ENCODE measurements at places on chromosomes 11 and 22.

GRCh38 chr22:23063539-23064380 lies 6.6 kb upstream of the GNAZ start:
- DNase-seq: no peak

- no peak for DNase-seq
These were observed 4.7 kb upstream of the RANBP1 start for GRCh38 chr22:20111045-20111688.

- DNase-seq: no peak
These were observed 13.1 kb upstream of the RPL3 start for GRCh38 chr22:39332441-39333064.

- no peak for DNase-seq
These were observed 15.9 kb downstream of the RFPL1 start for GRCh38 chr22:29454276-29454675.

DNA sequence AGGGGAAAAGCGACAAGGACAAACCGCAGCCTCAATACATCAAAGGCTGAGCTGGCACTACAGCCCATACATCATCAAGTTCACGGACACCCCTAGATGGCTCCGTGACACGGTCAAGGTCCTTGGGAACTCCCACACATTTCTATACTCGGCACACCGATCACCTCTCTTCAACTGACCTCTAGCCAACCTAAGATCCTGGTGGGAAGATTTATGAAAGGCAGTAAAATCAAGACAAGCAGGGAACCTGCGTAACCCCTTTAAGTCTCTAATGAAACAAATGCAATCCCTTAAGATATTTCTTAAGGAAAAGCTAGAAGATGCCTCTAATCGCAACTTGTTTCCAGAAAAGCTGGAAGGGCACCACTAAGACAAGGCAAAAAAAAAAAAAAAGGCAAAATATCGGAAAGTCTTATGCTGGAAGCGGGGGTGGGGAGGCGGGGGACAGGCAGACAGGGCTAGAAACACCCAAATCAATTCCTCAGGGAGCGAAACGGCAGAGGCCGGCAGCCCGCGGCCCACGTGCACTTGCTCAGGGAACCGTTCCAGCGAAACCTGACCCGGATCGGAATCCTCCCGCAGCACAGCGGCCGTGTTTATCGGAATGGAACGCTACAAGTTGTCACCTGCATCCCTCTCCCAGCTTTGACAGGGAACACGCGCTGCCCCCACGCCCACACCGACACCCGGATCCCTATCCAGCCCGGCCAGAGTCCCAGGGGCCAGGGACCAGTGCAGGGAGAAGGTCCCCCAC lies 1.4 kb downstream of the ARHGAP20 start:
- no peak for DNase-seq

GRCh38 chr11:94796863-94797262 lies 28.7 kb downstream of the AMOTL1 start:
- DNase-seq: no peak

- no peak for DNase-seq
These were observed 19.0 kb downstream of the TSKU start for GRCh38 chr11:76802151-76802550.

DNA sequence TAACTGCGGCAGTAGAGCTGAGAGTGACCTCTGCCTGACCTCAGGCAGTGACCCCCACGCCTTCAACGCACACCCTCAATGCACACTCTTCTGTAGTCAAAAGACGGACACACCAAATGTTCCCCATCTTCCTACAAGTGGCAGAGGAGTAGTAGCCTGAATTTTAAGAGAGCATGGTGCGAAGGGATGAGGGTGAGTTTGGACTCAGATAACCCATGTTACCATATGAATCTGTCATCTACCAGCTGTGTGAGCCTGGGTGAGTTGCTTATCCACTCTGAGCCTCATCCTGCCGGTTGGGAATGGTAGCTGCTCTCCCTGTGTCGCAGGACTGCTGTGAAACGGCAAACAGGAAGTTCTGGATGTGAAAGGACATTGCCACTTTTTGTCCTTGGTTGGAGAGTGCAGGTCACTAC lies 20.6 kb upstream of the ROBO3 start:
- DNase-seq: no peak

- no peak for DNase-seq
These were observed 81.9 kb downstream of the PPP2R1B start for GRCh38 chr11:111684251-111684650.
